ENCODE measurements at places on chromosomes 16 and 17.

DNA sequence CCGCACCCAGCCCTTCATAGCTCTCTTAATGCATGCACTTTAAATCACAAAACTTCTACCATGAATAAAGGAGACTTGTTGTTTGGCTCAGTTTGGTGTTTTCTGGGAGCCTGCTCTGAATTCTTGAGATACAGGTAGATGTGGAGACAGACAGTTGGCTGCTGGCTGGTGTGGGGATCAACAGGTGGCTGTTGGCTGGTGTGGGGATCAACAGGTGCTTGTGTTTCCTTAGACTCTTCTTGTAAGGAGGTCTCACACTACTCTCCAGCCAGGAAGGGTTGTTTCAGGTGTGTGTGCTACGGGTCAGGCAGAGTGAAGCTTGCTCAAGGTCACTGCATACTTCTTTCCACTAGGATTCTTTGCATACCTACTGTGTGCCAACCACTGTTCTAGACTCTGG, 265.9 kb downstream of the HS3ST4 start:
- DNase-seq: no peak

DNA sequence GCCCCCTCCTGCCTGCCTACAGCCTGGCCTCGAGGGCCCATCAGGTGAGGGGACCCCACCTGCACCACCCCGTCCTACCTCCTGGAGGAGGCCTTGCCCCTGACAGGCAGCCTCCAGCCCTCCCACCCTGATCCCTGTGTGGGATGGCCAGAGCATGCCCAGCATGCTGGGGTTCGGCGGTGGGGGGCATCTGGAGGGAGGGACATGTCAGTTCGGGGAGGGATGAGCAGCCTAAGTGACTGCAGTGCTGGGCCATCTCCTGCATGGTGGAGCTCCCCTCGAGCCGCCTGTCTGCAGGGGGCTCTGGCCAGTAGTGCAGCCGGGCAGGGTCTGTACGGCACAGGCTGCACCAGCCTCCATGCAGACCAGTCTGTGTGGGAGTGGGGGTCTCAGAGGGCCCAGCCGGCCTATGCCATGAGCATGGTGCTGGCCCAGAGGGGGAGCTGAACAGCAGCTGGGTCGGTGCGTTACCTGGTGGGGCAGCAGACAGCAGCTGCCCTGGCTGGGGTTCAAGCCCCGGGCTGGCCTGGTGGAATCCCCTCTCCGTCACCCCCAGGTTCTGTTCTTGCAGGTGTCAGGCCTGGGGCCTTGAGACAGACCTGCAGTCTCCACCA, 4.0 kb upstream of the RNPS1 start:
- no peak for DNase-seq

DNA sequence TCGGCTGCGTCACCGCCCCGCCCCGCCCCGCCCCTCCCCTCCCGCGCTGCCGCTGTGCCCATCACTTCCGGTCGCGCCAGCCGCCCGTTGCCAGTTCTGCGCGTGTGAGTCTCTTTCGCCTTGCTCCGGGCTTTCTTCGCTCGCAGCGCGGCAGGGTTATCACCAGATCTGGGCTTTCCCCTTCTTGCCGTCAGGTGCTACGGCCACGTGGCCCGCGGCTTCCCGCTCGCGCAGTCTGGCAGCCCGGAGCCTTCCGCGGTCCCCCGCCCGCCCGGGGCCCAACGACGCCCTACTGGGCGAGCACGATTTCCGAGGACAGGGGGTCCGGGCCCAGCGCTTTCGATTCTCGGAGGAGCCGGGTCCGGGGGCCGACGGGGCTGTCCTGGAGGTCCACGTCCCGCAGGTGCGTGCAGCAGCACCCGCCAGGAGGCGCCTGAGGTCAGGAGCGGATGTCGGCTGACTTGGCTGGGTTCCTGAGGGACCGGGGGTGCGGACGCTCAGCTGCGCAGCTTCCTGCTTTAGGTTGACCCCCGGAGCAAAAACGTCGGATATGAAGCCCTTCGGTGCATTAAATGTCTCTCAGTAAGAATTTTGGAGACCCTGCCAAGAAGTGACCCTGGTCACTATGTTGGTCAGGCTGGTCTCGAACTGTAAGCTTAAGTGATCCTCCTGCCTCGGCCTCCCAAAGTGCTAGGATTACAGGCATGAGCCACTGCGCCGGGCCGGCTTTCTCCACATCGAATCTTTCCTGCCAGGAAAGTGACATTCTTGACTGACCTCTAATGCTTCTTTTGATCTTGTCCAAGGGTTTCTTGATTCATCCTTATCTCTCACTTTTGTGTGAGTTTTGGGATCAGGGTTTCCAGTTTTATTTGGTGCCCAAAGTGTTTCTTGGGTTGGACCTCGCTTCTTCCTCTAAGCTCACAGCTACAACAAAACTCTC, at the start of gene METTL23:
METTL23 (plus strand) TSS at position 64 of the 943 bp plus-strand sequence. CDS start 2,872 bp downstream, outside the sequence.
- DNase-seq: peak; percentile 70

- no peak for DNase-seq
Observed at GRCh38 chr17:42112552-42113176, at the start of gene DHX58. Gene DHX58, minus strand, starts transcription at chr17:42112714. Its CDS starts 822 bp downstream, at chr17:42111892.

DNA sequence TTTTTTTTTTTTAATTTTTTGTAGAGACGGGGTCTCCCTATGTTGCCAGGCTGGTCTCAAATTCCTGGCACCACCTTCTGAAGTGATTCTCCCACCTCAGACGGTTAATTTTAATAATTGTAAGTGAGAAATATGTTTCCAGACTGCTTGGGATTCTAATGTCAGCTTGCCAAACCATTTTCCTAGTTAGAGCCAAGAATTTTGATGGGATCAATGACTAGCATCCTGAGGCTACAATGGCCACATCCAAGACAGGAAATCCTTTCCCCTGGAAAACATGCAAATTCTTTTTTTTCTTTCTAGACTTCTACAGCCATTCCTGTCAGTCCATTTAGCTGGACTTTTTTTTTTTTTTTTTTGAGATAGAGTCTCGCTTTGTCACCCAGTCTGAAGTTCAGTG, 32.6 kb downstream of the IGF2BP1 start:
- DNase-seq: no peak

DNA sequence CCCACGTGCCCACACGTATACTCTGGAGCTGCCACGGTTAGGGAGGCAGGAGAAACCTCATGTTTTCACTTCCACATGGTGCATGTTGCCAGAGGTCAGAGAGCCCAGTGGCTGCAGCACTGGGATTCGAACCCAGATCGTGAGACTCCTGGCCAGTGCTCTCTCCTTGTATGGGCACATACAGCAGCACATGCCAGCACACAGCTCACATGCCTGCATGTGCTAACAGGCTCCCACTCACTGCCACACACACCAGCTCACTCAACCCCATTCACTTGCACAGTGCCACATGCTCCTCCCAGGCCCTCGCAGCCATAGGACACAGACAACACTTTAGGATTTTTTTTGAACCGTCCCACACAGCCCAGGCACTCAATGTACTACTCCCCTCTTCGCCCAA, 49.5 kb upstream of the MRPS23 start:
- DNase-seq: no peak

DNA sequence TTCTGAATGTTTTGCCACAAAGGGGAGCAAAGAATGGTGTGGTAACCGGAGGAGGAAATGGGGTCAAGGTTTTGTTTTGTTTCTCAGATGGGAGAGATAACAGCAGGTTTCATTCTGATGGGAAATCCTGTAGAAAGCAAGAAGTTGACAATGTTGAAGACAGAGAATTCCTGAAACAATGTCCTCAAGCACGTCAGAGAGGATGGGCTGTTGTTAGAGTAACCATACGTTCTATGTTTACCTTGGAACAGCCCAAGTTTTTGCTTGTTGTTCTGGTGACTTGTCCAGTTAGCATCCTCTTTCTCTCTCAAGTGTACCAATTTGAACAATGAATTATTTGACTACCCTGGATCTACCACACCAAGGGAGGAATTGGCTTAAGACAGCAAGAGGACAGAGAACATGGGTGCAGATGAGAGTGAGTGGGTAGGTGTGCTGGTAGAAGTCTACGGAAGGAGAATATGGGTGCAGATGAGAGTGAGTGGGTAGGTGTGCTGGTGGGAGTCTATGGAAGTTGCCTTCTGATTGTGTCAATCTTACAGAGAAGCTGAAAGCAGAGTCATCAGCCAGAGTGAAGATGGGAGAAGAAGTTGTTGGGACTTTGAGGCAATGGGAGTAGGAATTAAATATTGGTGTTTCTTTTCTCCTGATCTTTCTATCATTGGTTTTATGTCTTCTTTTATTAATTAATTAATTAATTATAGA, 14.8 kb upstream of the NSRP1 start:
- no peak for DNase-seq

- no peak for DNase-seq
Observed at GRCh38 chr17:42266918-42267766, 9.0 kb downstream of the STAT5B start.

- peak; percentile 78 for DNase-seq
Observed at GRCh38 chr17:42101513-42102292, 3.4 kb upstream of the ZNF385C start.

GRCh38 chr17:33464669-33465280, 171.7 kb upstream of the ASIC2 start:
- no peak for DNase-seq

- no peak for DNase-seq
Observed at GRCh38 chr16:65658349-65658748, 536.5 kb upstream of the CDH11 start.

DNA sequence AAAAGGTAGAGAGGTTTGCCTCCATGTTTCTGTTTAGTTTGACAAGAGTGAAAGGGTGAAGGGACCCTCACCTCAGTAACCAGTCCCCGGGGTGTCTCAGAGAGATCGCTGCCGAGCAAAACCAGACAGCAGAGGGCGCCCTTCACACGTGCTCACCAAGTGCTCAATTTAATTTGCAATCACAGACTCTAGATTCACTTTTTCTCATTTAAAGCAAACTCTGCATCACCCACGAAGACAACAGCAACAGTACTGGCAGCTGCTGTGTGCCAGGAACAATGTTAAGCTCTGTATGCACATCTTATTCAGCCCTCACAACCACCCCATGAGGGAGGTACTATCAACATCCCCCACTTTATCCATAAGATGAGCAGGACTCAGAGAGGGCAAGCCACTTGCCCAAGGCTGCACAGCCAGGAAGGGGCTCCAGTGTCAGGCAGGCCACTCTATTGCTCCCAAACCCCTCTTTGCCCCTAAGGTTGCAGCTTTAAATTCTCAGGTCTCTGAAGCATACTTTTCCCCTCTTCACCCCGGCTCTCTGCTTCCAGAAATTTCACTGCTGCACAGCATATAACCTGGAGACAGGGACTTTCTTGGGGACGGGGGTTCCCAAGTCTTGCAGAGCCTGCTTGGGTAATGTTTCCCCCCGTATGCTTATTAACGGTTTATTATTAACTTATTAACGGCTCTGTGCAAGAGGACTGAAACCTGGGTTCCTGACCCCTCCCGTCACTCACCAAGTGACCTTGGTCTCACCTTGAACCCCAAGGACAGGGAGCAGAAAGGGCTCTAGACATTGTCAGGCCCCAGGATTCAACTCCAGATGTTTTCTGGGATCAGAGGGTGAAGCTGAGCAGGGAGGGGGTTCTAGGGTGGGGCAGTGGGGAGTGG, 70.9 kb downstream of the CNGB1 start:
- DNase-seq: peak; percentile 55

- no peak for DNase-seq
Observed at GRCh38 chr17:17937201-17937853, 34.9 kb downstream of the TOM1L2 start.

DNA sequence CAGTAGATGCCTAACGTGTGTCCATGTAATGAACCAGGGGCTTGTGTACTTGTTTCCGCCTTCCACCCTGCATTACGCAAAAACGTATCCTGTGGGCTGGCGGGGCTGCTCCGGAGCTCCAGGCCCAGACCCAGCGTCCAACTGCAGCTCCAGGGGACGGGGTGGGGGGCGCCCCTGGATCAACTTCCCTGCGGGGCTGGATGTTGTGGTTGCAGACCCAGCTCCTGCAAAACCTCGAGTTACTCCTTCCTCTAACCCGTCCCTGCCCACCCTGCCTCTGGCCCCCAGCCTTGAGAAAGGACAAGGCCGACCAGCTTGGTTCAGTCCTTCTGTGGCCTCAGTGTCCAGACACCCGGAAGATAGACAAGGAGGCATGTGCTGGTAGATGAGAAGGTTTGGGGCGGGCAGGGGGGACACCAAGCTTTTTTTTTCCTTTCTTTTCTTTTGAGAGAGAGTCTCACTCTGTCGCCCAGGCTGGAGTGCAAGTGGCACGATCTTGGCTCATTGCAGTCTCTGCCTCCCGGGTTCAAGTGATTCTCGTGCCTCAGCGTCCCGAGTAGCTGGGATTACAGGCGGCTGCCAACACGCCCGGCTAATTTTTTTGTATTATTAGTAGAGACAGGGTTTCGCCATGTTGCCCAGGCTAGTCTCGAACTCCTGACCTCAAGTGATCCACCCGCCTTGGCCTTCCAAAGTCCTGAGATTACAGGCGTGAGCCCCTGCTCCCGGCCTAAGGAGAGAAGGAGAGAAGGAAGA, 731 bp upstream of the EXOC7 start:
- DNase-seq: no peak

DNA sequence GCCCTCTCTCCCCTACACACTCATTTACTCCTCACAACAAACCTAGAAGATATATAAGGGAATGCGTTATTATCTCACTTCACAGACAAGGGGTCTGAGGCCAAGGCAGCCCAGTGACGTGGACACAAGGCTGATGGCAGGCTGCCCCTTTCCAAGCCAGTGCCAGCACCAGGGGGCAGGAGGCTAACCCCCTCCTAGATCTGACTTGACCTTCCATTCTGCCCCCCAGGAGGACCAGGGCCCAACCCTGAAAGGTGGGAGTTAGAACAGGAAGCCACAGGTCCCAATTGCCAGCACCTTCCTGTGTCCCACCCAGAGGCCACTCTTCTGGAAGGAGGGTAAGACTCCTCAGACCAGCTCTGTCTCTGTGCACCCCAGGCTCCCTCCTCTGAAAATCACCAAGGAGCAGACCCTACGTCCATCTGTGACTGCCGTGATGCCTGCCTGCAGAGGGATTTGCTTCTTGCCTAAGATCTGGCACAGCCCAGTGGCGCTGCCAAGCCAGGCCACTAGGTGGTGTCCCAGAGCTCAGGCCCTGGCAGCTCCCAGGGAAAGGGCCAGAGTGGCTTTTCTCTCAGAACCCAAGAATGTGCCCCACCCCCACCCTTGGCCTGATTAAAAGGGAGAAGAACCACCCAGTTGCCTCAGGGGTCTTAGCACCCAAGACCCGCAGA, 42.4 kb upstream of the MRPS23 start:
- peak; percentile 91 for DNase-seq

GRCh38 chr17:8371786-8372185, 4.7 kb downstream of the KRABD2 start:
- no peak for DNase-seq

GRCh38 chr16:14377326-14377725, 252.7 kb downstream of the PARN start:
- DNase-seq: no peak

DNA sequence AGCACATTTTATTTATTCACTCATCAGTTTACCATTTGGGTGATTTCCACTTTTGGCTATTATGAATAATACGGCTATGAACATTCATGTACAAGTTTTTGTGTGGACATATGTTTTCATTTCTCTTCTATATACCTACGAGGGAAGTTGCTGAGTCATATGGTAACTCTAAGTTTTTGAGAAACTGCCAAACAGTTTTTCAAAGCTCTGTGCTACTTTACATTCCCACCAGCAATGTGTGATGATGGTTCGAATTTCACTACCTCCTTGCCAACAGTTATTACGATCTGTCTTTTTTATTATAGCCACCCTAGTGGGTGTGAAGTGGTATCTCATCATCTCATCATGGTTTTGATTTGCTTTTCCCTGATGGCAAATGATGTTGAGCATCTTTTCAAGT, 63.7 kb upstream of the MRTFB start:
- DNase-seq: no peak

- DNase-seq: no peak
Observed at GRCh38 chr17:78252701-78253635, 21.5 kb downstream of the TMEM235 start.

- DNase-seq: no peak
Observed at GRCh38 chr16:53708490-53708889, 4.5 kb downstream of the FTO start.

- DNase-seq: no peak
Observed at GRCh38 chr17:27743281-27743885, 56.9 kb downstream of the NOS2 start.

All from progenitor cell of endocrine pancreas (in vitro differentiated cells).